AML-193 (cell line): ENCODE measurements at places on chromosomes 2 and 18.

DNA sequence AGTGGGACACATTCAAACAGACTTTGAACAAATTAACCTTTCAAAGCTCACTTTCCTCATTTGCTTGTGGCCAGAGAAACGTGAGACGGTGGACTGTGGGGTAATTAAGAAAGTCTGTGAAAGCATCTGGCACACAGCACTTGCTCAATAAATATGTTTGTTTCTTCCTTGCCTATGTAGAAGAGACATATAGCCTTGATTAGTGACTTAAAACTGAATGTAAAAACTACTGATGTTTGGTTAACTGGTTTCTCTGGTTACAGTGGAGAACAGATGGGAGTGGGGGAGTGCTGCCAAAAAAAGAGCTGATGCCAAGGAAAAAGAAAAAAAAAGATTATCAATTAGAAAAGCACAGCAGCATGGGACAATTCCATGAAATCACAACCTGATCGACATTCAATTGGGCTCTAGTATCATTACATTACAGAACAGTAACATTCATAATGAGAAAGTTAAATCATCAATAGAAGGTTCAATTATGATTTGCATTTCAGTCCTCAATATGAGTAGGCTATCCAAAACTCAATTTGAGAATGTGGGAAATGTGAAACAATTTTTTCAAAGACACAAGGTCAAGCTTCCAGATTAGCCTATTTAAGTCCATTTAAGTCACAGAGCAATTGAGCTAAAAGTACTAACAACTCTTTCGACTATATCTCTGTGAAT, 14.7 kb downstream of the CUL3 start:
- DNase-seq: no peak

DNA sequence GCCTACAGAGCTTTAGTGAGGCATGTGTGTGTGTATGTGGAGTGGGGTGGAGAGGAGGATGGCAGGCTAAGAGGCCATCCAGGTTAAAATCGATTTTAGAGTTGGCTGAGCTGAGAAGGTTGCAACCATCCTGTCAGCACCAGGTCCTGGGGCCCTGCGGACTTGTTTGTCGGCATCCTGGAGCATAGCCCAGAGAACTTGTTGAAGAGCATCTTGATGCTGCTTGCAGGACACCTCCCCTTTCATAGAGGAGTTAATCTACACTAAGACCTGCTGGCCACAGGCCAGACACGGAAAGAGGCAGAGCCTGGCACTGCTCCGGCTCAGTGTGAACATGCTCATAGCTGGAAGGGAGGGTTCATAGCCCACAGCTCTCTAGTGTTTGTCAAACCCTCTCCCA, 72.1 kb upstream of the RGPD5 start:
- DNase-seq: no peak

GRCh38 chr2:16368328-16368727, 297.3 kb downstream of the CYRIA start:
- DNase-seq: no peak

- DNase-seq: peak; percentile 26
Observed at GRCh38 chr2:18749912-18750526, 160.7 kb upstream of the NT5C1B start.

DNA sequence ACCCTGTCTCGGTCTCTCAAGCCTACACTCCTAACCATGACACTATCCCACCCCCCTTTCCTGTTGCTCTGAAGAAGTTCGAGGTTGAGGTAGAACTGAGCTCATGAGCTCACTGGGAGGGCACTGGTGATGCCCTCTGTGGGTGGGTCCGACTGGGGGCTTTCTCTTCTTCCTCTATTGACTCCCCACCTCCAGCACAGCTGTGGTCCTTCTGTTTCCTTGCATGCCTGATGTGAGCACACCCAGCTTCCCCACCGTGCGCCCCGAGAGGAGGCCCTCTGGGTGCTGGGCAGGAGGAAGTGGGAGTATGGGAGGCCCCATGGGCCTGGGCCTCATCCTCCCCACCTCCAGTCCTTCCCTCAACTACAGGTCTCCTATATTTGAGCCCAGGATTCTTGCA, 20.9 kb downstream of the SPEG start:
- no peak for DNase-seq

DNA sequence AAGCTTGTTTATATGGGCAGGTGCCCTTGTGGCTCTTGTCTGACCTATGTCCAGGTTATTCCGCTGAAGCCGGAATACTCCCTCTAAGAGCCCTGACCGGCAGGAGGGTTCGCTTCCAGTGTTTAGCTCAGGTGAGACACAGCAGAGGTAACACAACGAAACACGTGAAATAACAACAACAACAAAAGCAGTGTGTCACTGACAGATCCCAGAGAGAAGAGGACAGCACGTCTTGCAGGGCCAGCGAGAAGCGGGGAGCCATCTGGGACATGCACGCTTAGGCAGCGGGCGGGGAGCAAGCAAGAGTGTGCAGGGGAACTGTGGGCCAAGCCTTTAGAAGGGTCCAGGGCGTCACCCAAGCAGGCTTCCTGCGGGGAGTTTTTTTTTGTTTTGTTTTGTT, 17.1 kb upstream of the ZDBF2 start:
- no peak for DNase-seq

GRCh38 chr2:218323526-218324472, 31.5 kb upstream of the TMBIM1 start:
- no peak for DNase-seq

DNA sequence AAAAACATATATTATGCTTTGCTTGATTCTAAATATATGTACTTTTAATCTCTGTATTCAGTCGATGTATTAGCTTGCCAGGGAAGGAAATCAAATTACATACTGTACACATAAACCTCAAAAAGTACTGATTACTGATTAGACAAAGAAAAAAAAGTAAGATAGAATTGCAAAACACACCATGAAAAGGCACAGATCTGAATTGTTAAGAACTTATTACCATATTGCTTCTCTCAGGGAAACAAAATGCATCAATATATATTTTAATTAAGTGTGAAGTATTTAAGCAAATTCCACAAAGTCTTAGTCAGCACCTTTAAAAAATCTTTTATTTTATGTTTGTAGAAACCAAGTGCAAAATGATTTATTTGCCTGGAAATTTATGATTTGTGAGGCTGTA, 309.3 kb downstream of the RNF144A start:
- DNase-seq: no peak

DNA sequence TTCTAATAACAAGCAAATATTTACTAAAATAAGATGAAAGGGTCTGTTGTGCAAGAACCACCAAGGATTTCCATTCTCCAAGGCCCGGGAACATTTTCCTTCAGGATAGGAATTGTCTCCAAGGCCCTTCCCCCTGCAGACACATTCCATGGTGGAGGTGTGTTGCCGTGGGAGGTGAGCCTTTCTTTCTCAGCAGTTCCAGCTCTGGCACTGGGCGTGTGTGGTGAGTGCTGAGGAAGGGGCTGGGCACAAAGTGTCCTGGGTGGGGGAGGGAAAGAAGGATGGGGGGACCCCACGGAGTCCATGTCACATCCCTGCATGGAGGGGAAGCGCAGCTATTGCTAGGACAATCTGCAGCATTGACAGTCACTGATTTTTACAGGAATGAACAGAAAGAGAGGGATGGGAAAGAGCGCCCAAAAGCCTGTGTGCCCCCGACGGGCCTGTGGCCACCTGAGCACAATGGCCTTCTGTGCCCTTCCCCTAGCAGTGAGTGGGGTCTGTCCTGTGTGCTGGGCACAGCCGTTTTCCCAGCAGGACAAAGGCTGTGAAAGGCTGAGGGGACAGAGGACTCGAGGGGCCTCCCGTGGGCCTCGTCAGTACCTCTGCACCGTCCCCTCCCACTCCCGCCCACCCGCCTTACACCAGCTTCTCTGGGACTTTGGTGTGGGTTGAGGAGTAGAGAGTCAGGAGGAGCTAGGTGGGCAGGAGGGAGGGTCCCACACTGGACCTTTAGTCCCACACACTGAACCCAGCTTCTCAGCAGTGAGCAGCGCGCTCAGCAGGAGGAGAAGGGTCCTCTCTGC, 79.8 kb downstream of the PTGR3 start:
- no peak for DNase-seq

GRCh38 chr2:68469935-68470334, 2.5 kb downstream of the APLF start:
- no peak for DNase-seq

DNA sequence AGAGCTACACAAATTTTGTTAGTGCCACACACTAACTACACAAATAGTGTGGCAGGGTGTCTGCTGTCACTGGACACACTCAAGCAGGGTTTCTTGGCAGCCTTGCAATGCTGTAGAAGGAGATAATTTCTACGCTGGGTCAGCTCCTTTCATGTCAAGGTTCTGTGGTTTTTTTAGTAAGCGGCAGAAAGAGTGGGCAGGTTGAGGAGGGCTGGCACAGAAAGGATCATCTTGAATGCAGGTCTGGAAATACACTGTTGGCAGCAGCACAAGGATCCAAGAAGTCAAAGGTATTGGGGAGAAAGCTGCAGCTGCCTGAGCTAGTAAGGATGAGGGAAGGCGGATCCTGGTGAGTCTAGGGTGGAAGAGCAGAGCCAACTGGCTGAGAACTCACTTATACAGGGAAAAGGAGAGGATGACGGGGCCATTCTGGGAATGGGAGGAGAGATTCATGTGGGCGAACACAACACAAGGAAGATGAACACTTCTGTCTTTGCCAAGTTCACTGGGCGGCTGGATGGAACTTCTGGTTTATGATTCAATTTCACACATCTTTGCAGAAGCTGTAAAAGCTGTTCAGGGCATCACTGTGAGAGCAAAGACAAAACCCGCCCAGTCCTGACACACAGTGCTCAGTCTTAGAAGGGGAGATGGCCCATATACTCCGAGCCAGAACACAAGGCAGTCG, 16.9 kb upstream of the CYRIA start:
- DNase-seq: no peak

GRCh38 chr2:10787176-10787968, 25.2 kb downstream of the PDIA6 start:
- peak; percentile 7 for DNase-seq

DNA sequence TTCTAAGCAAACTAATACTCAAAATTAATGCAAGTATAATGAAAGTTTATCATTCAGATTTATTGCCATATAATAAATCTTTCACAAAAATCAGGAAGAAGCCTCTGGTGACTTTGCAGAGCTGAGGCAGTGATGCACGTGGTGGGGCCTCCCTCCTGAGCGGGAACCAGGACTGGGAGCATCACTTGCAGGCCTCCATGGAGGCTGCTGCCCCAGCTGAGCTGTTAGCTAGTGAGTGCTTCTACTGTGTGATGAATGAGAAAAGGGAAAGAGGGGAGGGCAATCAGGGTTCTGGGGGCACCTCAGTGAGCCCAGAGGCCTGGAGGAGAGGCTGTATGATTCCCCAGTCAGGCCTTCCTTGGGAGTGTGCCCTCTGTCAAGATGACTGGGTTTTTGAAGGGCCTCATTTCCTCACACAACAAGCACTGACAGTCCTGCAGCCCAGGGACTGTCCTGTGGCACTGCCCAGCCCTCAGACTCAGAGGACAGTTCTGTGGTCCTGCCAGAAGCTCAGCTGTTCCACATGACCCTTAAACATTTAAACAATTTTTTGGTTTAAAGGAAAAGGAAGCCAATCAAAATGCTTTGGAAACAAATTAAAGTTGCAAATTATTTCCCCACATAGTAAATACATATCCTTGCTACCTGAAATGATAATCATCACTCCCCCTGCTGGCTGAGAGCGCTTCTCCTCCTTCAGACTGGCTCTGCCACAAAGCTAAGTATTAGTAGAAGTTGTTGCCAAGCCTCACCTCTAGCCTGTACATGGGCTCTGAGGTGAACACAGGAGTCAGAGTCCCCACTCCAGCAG, 90.9 kb upstream of the SMAD7 start:
- DNase-seq: peak; percentile 33

DNA sequence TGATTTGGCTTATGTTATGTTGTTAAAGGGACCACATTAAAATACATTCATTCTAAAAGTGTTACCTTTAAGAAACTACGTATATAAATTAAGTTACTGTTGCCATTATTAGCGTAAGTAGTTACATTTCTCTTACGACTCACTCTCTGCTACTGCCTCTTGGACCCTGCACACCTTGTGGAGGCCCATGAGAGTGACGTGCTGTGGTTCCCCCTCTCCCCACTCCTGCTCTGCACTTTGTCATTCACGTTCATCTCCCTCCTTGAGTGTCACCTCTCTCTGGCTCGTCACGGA, 830 bp upstream of the MERTK start:
- DNase-seq: no peak

- no peak for DNase-seq
Observed at GRCh38 chr2:204341887-204342276, 203.4 kb upstream of the PARD3B start.

DNA sequence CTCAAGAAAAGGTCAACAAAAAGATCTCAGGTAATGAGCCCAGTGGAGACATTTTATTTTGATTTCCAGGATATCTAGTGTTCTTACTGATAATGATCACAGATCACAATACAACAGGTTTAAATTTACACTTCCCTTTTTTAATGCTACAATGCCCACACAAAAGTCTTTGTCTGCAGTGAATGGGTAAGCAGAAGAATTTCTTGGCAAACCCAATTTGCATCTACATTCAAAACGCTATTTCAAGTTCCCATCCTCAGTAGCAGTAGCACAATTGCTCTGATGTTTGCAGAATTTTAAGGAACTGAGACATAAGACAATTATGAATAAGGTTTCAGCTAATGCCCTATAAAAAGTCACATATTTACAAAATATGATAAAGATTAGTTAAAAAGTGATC, 929.4 kb upstream of the PIK3C3 start:
- DNase-seq: no peak

- DNase-seq: no peak
Observed at GRCh38 chr2:204776781-204777559, 231.7 kb downstream of the PARD3B start.

GRCh38 chr2:111100765-111101162, 19.9 kb upstream of the BCL2L11 start:
- peak; percentile 11 for DNase-seq

DNA sequence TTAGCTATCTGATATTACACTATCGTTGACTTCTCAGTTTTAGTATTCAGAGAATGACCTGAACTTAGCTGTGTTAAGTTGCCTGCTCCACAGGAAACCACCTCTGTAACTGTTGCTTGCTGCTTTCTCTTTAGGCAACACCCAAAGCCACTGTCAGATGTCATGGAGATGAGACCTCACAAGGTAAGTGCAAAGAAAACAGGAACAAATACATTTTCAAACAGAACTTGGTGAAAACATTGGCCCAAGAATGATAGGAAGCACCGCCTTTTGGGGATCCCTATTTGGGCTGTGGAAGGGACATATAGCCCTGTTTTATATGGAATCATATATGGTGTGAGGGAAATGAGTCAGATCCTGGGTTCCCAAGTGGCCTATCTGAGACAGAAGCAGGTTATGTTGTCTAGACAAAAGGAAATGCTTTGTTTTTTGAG, 143.4 kb downstream of the UBE2E3 start:
- peak; percentile 33 for DNase-seq

GRCh38 chr2:38613126-38613848, 10.6 kb upstream of the HNRNPLL start:
- peak; percentile 64 for DNase-seq

DNA sequence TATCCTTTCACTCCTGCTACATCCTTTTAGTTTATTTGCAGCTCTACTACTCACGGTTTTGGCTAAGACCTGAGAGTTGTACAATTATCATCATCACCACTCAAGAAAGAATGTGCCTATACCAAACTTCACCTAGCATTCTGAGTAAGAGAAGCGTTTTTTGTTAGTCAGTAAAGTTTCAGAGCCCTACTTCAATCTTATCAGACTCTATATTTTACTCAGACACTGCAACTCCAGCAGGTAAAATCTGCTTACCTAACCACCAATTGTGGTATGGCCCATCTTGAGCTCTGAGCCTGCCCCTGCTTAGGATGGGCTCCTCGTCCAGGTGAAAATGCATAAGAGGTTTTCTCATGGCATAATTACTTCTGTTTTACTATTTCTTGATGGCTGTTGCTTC, 37.1 kb downstream of the ICOS start:
- no peak for DNase-seq
